Fibroblast of skin of right biceps (primary cell): ENCODE measurements at places on chromosomes 16 and 17.

- DNase-seq = peak; percentile 69
These were observed 26.3 kb downstream of the CEP112 start for GRCh38 chr17:66165537-66166123.

GRCh38 chr16:88367560-88367959, 15.2 kb upstream of the ZNF469 start:
- no peak for DNase-seq

DNA sequence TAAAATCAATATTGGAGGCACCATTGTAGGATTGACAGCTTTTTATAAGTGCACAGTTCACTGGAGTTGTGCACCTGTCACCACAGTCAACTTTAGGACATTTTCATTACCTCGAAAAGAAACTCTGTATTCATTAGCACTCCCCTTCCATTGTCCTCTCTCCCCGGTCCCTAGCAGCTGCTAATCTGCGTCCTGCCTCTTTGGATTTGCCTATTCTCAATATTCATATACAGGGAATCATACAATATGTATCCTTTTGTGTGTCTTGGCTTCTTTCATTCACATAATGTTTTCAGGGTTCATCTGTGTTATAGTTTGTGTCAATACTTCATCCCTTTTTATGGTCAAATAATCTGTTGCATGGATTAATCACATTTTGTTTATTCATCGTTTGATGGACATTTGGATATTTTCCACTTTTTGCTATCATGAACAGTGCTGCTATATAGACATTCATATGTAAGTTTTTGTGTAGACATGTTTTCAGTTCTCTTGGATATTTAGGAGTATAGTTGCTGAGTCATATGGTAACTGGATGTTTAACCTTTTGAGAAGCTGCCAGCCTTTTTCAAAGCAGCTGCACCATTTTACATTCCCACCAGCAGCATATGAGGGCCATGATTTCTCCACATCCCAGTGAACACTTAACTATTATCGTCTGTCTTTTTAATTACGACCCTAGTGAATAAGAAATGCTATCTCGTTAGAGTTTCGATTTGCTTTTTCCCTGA, 9.8 kb downstream of the DNAJA3 start:
- DNase-seq = no peak

- no peak for DNase-seq
These were observed 162.2 kb downstream of the COPRS start for GRCh38 chr17:31696703-31697325.

DNA sequence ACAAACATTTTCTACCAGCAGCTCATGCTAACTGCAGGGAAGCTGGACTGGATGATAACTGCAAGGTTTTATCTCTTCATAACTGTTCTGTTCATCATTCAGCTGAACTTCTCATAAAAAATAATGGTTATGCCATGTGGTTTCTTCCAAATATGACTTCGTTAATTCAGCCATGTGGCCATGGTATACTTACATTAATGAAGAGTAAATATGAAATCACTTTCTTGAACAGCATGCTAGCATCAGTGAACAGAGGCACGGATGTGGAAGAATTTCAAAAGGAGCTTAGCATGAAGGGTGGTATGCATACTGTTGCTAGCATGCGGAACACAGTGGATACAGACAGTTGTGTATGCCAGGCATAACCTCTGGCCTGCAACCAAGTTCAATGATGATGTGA, 1417.0 kb upstream of the CDH8 start:
- DNase-seq = no peak

DNA sequence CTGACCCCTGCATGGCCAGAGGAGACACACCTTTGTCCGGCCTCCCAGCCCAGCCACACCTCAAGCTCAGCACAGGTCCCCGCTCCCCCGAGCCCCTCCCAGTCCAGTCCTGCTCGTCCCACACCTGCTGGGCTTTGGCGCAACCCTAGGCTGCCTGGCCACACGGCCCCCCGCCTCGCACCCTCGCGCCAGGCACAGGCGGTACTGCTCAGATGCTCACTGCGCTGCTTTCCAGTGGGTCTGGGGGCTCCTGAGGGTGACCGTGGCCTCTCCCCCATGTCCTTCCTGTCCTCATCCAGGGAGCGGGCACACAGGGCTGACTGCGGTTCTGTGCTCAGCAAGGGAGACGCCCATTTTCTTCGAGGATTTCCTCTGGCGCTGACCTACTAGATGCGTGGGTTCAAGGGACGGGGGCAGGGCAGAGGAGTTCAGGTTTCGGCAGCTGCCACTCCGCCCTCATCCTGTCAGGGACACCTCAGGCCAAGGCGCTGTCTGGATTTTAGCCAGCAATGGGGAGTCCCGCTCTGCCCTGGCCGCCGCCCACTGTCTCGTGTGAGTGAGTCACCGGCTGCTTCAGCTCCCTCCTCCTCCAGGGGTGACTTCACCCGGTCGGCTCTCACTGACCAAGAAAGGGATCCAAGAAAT, 118.0 kb upstream of the ZNF469 start:
- peak; percentile 94 for DNase-seq

GRCh38 chr17:7437950-7438614, 1.2 kb upstream of the FGF11 start:
- DNase-seq = no peak

DNA sequence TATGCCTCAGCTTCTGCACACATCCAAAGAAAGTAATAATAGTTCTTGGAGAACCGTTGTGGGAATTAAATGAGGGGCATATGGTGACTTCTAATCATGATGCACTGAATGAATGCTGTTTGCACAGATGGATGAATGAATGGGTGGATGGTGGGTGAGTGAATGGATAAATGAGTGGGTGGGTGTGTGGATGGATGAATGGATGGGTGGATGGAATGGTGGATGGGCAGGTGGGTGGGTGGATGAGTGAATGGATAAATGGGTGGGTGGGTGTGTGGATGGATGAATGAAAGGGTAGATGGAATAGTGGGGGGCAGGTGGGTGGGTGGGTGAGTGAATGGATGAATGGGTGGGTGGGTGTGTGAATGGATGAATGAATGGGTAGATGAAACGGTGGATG, 44.9 kb upstream of the FOXF1 start:
- DNase-seq = no peak

- peak; percentile 85 for DNase-seq
These were observed at the start of gene CACNA1G for GRCh38 chr17:50560185-50560824. Gene CACNA1G, plus strand, starts transcription at chr17:50560715. Its CDS starts 745 bp downstream, at chr17:50561460.

GRCh38 chr16:86296256-86296655, 214.1 kb upstream of the FOXF1 start:
- no peak for DNase-seq

DNA sequence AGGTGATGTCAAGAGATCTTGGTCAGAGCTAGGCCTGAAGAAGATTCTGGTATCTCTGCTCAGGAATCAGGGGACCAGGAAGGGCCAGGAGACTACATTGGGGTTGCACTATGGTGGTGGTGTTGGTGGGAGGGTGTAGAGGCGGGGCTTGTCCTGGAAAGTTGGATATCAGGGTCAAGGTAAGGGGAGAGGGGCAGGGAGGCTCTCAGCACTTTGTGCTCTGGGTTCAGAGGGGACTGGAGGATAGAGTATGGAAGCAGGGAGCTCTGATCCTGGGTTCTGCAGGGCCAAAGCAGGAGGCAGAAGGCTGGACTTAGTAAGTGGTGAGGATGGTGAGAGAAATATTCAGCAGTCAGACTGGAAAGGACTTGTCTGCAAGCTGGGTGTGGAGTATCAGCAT, 3.0 kb downstream of the NOL3 start:
- DNase-seq = no peak

DNA sequence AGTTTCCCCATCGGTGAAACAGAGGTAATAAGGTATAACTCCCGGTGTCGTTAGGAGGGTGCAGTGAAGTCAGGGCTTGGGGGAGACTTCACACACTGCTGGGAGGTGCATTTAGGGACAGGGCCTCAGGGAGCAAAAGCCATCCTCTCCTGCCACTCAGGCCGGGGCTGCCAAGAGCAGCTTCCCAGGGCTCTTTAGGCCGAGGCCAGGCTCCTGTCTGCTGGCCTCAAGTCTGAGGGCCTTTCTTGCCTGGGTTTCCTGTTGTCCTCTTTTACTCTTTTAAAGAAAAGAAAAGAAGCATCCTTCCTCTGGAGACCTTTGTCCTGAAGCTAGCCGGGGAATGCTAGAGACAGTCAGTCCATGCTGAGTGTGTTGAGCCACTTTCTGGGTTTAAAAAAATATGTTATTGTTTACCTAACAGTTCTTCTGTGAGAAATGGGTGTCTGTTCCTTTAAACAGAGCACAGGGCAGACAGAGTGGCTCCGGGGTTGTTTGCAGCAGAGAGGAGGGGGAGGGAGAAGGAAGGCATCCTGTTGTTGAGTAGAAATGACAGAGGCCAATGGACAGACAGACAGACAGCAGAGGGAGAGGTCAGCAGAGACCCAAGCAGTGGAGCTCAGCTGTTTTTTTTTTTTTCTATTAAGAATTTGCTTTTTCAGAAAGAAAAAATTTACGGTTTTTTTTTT, 79.1 kb downstream of the C17orf67 start:
- peak; percentile 82 for DNase-seq

- no peak for DNase-seq
These were observed 4.3 kb downstream of the KCNJ2 start for GRCh38 chr17:70173681-70174080.

- DNase-seq = no peak
These were observed 4.7 kb upstream of the RPRML start for GRCh38 chr17:46983782-46984181.

DNA sequence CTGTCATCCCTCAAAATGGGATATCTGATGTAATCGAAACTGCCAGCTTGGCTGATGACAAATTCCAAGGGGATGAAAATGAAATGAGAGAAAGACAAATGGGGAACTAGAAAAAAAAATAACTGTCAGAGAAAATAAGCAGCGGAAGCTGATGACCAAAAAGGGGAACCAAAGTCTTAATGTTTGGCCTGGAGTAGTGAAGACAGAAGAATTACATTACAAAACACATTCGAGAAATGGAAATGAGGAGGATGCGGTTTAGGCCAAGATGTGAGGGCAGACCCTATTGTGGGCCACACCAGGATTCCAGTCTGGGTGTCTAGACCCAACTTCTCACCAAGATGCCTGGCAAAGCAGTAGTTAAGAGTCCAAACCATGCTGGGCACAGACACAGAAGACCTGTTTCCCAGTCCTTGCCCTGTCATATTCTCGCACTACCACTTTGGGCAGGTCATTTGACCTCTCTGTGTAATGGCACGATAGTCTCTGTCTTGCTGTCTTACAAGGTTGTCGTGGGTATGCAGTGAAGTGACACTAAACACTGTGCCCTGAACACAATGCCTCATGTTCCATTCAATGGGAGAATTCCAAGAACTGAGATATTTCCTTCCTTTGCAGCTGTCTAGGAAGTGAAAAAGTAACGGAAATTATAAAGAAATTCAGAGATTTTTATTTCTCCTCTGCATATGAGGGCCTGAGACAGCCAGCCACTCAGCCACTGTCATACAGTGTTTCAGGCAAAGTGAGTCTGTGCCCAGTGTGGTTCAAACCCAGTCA, 12.3 kb upstream of the CCL2 start:
- no peak for DNase-seq

- DNase-seq = peak; percentile 35
These were observed 355.7 kb upstream of the MON1B start for GRCh38 chr16:76835339-76835738.

DNA sequence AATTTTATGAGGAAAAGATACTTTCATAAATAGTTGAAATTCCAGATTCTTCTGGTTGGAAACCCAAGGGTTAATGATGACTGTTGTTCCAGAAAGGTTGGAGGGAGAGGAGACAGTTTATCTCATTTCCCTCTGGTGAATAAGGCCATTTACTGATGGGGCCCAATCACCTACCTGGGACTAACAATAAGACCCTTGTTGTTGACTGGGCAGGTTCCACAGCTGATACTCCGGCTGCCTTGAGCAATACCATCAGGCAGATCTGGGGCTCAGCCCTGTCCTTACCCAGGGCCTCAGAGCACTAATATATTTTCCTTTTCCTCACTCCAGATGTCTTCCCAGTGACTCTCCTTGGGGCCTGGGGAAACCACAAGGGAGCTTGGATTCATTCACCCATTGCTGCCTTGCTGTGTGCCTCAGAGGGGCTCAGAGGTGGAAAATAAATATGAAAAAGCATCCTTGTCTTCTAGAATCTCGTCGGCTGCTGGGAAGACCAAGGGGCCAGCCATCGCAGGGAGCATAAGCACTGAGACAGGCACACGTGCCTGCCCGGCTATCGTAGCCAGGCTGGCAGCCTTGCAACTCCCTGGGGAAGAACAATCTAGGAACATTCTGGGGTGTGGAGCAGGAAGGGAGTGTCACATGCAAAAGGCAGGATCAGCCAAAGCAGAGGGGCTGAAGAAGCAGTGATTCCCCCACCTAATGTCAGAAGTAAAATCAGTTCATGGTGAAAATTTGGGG, 54.4 kb downstream of the MPRIP start:
- peak; percentile 44 for DNase-seq

- DNase-seq = no peak
These were observed 275.7 kb downstream of the WWOX start for GRCh38 chr16:78375055-78375679.

DNA sequence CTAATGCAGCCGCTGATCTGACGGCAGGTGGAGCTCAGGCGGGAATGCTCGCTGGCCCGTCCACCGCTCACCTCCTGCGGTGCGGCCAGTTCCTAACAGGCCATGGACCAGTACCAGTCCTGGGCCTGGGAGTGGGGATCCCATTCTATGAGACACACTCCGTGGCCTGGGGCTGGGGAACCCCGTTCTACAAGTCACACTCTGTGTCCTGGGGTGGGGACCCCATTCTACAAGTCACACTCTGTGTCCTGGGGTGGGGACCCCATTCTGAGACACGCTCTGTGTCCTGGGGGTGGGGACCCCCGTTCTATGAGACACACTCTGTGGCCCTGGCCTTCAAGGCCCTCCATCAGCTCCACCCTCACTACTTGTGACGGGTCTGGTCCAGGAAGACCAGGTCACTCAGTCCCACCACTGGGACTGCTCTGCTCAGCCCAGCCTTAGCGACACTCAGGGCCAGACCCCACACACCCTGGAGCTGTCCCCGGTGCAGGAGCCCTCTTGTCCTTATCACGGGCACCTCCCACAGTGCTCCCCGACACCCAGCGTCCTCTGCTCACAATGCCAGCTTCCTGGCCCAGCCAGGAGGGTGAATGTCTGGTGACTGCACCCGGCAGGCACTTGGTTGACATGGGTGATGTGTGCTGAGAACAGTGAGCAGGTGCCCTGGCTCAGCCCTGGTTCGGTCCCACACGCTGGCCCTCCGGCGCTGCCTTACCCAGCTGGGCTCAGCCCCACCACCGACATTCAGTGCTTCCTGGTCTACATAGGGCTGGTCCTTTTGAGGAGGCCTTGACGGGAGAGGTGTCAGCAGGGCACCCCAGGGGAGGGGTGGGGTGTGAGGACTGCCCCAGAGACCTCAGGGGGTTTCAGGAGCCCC, 89.1 kb downstream of the TBC1D16 start:
- no peak for DNase-seq

DNA sequence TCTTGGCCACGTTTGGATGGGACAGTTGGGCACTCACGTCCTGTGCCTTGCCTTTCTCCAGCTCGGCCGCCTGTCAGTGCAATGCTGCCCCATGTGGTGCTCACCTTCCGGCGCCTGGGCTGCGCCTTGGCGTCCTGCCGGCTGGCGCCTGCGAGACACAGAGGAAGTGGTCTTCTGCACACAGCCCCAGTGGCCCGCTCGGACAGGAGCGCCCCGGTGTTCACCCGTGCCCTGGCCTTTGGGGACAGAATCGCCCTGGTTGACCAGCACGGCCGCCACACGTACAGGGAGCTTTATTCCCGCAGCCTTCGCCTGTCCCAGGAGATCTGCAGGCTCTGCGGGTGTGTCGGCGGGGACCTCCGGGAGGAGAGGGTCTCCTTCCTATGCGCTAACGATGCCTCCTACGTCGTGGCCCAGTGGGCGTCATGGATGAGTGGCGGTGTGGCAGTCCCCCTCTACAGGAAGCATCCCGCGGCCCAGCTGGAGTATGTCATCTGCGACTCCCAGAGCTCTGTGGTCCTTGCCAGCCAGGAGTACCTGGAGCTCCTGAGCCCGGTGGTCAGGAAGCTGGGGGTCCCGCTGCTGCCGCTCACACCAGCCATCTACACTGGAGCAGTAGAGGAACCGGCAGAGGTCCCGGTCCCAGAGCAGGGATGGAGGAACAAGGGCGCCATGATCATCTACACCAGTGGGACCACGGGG, 7.1 kb downstream of the ACSF3 start:
- DNase-seq = no peak
